ENCODE measurements at places on chromosomes 7 and 10. TPM values are rescaled to one million over a fixed set of nuclear protein-coding genes. Genes with fewer than 3 reads are reported as not detected.

ABCB4 gene
- total RNA-seq: 0.60 TPM

TBX20 gene
- 0.12 TPM for total RNA-seq

LRIT1 gene
- total RNA-seq: not detected

GIMAP1 gene
- not detected for total RNA-seq

DLX6 gene
- 0.20 TPM for total RNA-seq

EPHA1 gene
- not detected for total RNA-seq

CALHM1 gene
- total RNA-seq: not detected

STMP1 gene
- 27.4 TPM for total RNA-seq

CPED1 gene
- total RNA-seq: 28.2 TPM

AEBP1 gene
- 79.7 TPM for total RNA-seq

NUTM2A gene
- total RNA-seq: not detected

SLC18A2 gene
- total RNA-seq: not detected

LRRC4 gene
- total RNA-seq: not detected

INSYN2A gene
- total RNA-seq: under 0.01 TPM

NAT16 gene
- not detected for total RNA-seq

CAV1 gene
- 250 TPM for total RNA-seq

PLA2G12B gene
- total RNA-seq: not detected

PARP12 gene
- 23.1 TPM for total RNA-seq

UTF1 gene
- total RNA-seq: not detected

MNX1 gene
- 2.0 TPM for total RNA-seq

CFAP70 gene
- not detected for total RNA-seq

CUZD1 gene
- 0.48 TPM for total RNA-seq

FAM221A gene
- 0.72 TPM for total RNA-seq

GPR85 gene
- total RNA-seq: 4.2 TPM

PTPN12 gene
- total RNA-seq: 58.4 TPM

PCLO gene
- 1.2 TPM for total RNA-seq

EBLN1 gene
- total RNA-seq: not detected

AZGP1 gene
- 2.2 TPM for total RNA-seq

FKBP6 gene
- total RNA-seq: not detected

WAC gene
- 91.7 TPM for total RNA-seq

COL26A1 gene
- 0.29 TPM for total RNA-seq

HELLS gene
- 39.2 TPM for total RNA-seq

EGR2 gene
- total RNA-seq: 5.9 TPM

Measured in RPMI7951 (cell line).